ENCODE measurements at places on chromosomes 7 and 10.

- H3K36me3 ChIP-seq, result no peaks in the 10 kb centered on the region
- H3K27me3 ChIP-seq, result no peaks in the 10 kb centered on the region
- no peaks in the 10 kb centered on the region for H3K4me1 ChIP-seq
- no peak overlapping the region for H3K4me3 ChIP-seq
- H3K27ac ChIP-seq, result no peak overlapping the region
- no peak for DNase-seq
These were observed 533.7 kb upstream of the POM121L12 start for GRCh38 chr7:52501696-52502095.

- H3K27me3 ChIP-seq, result peaks cover 14% of the 10 kb centered on the region
- no peaks in the 10 kb centered on the region for H3K4me1 ChIP-seq
- H3K4me3 ChIP-seq, result no peak overlapping the region
- DNase-seq, result no peak
These were observed 116.7 kb upstream of the C7orf33 start for GRCh38 chr7:148473703-148474480.

DNA sequence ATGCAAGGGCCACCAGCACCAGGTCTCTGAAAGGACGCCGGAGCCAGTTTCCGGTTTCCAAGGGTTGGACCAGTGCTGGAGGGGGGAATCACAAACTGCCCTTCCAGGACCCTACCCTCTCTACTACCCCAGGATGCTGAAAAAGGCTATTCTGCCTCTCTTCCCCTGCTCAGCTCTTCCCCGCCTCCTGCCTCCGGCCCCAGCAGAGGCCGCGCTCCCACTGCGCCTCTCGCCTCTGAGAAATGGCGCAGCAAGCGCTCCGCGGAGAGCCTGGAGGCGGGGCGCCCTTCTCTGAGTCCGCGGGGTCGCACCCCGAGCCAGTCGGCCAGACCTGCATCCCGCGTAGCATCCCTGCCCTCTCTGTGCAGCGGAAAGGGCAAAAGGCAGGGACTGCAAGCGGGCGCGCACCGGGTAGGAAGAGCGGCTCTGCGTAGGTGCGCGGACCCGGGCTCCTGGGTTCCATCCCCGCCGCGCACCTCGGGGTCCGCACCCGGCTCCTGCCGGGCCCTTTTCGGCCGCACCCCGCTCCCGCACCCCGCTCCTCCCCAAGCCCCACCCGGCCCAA lies 476 bp upstream of the RET start:
- peaks cover 8% of the 10 kb centered on the region for H3K4me1 ChIP-seq
- DNase-seq, result no peak
- no peak overlapping the region for H3K27ac ChIP-seq
- H3K36me3 ChIP-seq, result no peaks in the 10 kb centered on the region
- peaks cover 85% of the 10 kb centered on the region for H3K27me3 ChIP-seq
- H3K4me3 ChIP-seq, result peak overlapping the region; percentile 37

DNA sequence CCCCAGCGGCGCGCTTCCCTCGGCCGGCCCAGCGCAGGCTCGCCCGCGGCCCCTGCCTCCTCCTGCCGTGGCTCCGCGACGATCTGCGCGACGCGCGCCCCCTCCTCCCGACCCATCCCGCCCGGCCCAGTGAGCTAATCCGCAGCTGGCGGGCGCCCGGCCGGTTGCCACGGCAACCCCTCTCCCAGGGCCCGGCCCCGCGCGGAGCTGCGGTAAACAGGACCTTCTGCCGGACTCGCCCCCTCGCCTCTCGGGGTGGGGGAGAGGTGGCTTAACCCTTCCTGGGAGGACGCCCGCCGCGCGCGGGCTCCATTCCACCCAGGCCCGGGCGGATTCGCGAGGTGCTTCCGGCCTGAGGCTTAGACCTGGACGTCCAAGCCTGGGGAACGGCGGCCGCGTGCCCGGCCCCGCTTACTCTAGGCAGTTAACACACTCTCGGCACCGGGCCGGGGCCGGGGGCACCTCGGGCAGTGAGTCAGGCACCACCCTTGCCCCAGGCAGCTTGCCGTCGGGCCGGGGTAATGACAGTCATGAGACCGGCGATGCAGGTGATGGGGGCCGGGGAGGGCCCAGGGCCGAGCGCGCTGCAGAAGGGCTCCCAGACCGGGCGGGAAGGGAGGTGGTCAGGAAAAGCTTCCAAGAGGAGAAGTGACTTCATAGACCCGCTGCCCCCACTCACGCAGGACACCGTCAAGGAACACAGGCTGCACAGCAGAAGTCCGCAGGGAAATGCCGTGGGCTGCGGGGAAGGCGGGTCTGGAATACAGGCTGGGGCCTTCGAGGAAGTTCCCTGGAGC lies at the start of gene DENND2A:
Gene DENND2A, minus strand, starts transcription at position 87 of the 797 bp plus-strand sequence. CDS start 38,416 bp downstream, outside the sequence.
- peak within 1 kb of the TSS; percentile 73 for H3K4me3 ChIP-seq
- H3K36me3 ChIP-seq, result no peaks in the 10 kb centered on the region
- no peak within 1 kb of the TSS for H3K27ac ChIP-seq
- peaks cover 93% of the 10 kb centered on the region for H3K27me3 ChIP-seq
- peaks cover 15% of the 10 kb centered on the region for H3K4me1 ChIP-seq

DNA sequence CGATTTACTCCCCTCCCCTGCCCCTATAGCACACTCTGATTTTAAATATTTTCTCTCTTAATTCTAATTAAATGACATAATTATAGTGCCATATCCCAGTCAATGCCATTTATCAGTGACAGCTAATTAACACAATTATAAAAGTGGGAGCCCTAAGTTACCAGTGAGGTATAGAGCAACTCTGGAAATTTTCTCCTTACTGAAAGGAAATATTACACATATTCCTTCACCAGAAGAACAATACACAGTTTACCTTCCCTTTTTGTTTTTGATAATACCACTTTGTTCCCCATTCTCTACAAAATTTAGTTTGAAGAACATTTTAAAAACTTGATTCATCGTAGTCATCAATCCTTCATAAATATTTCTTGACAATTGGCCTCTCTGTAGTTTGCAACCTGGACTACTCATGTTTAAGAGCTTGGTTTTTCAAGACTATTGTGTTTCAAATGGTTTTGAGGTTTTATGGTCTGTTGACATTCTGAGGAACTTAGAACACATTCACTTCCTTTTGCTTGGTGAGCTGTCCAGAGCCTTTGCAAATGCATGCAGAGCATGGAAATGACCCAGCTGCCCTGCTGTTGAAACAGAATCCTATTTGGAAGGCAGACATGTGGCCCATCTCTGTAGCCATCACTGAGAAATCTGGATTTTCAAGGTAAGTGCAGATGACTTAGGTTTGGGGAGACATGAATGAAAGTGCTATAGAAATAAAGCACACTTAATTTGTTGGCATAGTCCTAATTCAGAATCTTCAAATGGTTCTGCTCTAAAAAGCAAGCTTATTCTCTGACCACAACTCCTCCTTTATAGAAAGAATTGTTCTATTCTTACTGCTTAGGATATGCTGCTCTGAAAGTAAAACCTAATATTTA lies at the start of gene GPR141:
Gene GPR141, plus strand, starts transcription at position 521 of the 875 bp plus-strand sequence. CDS start 56,628 bp downstream, outside the sequence.
- H3K27ac ChIP-seq, result no peak within 1 kb of the TSS
- no peak for DNase-seq
- H3K36me3 ChIP-seq, result no peaks in the 10 kb centered on the region
- peaks cover 5% of the 10 kb centered on the region for H3K27me3 ChIP-seq
- no peak within 1 kb of the TSS for H3K4me3 ChIP-seq

GRCh38 chr7:155282671-155283070 lies 15.0 kb upstream of the INSIG1 start:
- DNase-seq, result no peak
- peaks cover 48% of the 10 kb centered on the region for H3K4me1 ChIP-seq
- peaks cover 11% of the 10 kb centered on the region for H3K36me3 ChIP-seq
- no peak overlapping the region for H3K27ac ChIP-seq
- H3K27me3 ChIP-seq, result peaks cover 40% of the 10 kb centered on the region

GRCh38 chr7:46791188-46791587 lies 790.7 kb downstream of the TNS3 start:
- no peak overlapping the region for H3K27ac ChIP-seq
- H3K4me3 ChIP-seq, result no peak overlapping the region
- no peaks in the 10 kb centered on the region for H3K27me3 ChIP-seq

DNA sequence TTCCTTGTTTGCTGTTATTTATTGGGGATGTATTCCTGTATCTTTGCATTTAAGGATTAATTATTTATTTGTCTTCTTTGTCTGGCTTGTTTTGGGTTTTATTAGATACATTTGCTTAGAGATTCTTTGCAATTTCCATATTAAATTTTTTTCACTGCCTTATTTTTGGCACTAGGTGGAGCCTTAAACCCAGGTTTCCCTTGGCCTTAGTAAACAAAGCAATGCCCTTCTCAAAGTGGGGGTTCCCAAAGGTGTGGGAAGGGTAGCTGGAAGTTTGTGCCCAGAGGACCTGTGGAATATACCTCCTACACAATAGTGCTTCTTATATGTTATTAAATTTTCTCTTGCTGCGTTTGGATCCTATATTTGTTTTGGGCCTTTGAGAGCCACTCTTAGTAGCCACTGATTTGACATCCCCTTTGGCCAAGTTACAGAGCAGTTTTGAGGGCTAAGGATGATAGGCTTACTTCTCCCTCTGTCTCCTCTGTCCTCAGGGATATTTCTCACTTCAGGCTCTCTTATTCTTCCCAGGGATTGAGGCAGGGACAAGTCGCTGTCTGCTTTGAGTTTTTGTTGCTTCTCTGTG lies 162.3 kb downstream of the ITGB1 start:
- DNase-seq, result no peak
- no peaks in the 10 kb centered on the region for H3K27me3 ChIP-seq
- no peaks in the 10 kb centered on the region for H3K4me1 ChIP-seq
- H3K27ac ChIP-seq, result no peak overlapping the region

DNA sequence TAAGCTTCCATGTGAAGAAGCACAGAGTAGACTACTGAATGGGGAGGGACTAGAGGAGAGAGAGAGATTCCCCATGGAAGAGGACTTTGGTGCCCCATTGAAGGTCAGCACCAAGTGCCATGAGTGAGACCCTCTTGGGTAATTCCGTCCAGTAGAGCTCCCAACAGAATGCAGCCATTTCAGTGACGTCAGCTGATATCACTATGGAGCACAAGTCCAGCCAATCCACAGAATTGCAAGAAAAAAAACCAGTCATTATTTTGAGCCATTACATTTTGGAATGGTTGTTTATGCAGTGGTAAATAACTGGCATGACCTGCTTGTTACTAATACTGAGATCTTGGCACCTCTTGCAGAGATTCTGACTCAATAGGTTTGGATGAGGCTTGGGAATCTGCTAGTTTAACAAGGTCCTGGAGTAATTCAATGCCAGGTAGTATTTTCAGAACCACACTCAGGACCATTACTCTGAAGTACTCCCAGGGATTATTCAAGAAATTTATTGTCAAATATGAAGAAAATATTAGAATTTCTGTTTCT lies 52.6 kb upstream of the SP8 start:
- no peak overlapping the region for H3K27ac ChIP-seq
- no peak overlapping the region for H3K4me3 ChIP-seq
- H3K4me1 ChIP-seq, result no peaks in the 10 kb centered on the region
